GM12892 (cell line): ENCODE measurements at places on chromosomes 16 and 17.
A peak's percentile ranks its signal among the peaks of the same experiment; 100 is the strongest.

- no peak for DNase-seq
Measured at GRCh38 chr16:47064775-47065174, 79.0 kb downstream of the NETO2 start.

GRCh38 chr17:79627766-79628690 is 17.2 kb upstream of the RBFOX3 start:
- DNase-seq, result peak; percentile 3

DNA sequence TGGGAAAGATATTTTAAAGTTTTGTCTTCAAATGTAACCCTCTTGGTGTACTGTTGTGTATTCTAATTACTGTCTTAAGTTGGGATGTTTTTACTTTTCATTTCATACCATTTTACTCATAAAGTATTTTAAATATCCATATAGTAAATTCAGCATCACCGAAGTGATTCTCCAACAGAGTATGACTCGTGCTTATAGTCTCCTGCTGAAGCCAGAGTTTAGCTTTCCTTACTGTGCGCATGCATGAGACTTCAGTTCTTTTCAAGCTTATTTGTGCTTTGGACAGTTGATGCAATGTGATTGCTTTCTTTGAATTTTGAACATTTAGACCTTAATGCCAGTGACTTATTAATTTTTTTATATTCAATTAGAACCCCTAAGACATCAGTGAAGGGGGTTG is 7.4 kb upstream of the VPS35L start:
- DNase-seq, result no peak

DNA sequence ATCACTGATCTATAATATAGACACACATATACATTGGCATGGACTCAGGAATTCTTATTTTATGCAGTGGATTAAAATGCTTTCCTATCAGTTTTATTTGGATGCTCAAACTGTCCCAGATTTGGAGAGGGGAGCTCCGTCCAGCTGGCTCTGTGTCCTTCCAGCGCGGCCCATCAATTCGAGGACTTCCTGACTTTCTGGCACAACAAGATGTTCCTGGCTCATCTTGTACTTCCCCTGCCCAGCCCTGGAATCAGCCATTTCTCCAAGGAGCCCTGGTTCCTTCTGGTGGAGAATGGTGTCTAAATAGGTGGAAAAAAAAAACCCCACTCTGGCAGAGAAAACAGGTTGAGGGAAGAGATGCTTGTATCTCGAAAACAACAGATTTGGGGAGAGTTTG is 94.5 kb downstream of the CRISPLD2 start:
- no peak for DNase-seq

DNA sequence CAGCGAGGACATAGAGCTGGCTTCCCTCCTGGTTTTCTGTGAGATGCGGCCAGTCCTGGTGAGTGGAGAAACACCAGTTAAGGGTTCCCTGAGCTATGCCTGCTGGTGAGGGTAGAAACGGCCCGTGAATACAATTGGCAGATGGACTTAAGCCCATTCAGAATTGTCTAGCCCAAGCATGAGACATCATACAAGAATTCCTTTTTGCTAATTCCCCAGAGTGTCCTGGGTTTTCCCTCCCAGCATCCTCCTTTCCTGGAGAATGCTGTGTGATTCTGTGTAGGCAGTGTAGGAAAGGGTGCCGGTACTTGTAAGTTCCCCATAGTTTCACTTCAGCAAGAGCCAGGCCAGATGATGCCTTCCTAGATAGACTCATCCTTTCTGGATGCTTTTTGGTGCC is 65.1 kb downstream of the SDR42E1 start:
- no peak for DNase-seq

DNA sequence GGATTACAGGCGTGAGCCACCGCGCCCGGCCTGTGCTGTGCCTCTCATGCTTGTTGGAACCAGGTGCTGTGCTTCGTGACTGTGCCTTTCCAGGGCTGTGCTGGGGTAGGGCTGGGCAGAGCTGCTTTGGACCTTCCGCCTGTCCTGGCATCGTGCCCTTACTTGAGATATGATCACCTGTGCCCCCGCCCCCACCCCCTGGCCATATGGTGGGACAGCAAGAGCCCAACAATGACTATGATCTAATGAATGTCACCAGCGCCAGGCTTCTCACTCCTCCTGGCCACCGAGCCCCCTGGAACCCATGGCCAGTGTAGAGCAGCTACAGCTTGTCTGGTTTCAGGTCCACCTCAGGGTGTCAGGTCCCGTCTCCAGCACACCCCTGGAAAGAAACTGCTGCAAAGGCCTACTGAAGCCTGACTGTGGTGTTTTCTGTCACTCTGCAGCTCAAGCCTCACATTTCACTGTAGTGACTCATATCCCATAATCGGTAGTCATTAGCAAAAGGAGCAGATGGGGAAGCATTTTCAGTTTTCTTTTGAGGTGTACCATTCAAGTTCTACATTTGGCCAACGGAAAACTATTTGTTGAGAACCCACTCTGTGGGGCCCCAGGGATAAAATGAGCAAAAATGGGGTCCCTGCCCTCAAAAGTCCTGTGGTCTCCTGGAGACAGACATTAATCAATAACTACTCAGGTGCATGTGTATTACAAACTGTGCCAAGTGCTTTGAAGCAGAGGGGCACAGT is 22.1 kb downstream of the FCSK start:
- peak; percentile 96 for DNase-seq
